Keratinocyte (primary cell): ENCODE measurements at places on chromosomes 2 and 18. TPM values are rescaled to one million over a fixed set of nuclear protein-coding genes. Genes with fewer than 3 reads are reported as not detected.

DNA sequence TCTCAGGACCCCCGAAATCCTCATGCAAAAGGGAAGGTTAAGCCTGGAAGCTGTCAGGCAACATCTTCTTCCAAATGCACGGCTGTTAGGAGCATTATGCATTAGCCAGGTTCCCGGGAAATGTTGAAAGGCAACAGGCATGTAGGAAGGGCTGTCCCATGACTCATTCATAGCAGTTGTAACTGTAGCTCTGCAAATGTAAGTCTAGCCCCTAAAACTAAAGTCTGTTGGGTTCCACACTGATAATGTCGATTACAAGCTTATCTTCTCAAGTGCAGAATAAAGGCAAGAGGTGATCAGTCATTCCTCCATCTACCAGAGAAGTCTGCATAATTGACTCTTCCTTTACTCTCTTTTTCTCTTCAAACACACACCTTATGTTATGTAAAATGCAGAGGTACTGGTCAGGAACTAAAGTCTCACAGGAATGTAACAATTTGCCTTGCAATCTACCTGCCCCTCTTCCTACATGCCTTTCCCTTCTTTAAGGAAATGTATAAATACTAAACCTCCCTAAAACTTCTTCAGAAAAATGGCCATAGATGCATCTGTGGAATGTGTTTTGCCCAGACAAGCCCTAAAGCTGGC is 99.8 kb downstream of the AKAIN1 start:
- no peak for DNase-seq
- H3K36me3 ChIP-seq = no peaks in the 10 kb centered on the region
- no peak overlapping the region for H3K27ac ChIP-seq
- no peak overlapping the region for H3K4me3 ChIP-seq
- no peaks in the 10 kb centered on the region for H3K27me3 ChIP-seq

Gene NR4A2
- 0.15 to 4.5 TPM (median 3.0 TPM) in 3 replicates for polyA plus RNA-seq

GRCh38 chr2:25109822-25110221 is 58.6 kb downstream of the POMC start:
- no peaks in the 10 kb centered on the region for H3K36me3 ChIP-seq
- no peak overlapping the region for H3K27ac ChIP-seq
- H3K4me3 ChIP-seq = no peak overlapping the region
- H3K4me1 ChIP-seq = peaks cover 13% of the 10 kb centered on the region

Gene PLEKHM3
- 2.2 to 2.9 TPM (median 2.9 TPM) in 3 replicates for polyA plus RNA-seq

DNA sequence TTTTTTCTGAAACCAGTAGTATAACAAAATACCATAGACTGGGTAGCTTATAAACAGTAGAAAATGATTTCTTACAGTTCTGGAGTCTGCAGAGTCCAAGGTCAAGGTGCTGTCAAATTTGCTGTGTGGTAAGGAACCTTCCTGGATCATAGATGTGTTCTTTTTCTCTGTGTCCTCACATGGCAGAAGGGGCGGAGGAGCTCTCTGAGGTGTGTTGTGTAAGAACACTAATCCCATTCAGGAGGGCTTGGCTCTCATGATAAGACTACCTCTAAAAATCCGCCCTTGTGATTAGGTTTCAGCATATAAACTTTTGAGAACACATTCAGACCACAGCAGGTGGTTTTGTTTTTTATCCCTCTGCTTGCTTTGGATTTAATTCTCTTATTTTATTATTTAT is 25.7 kb downstream of the ANKRD62 start:
- no peaks in the 10 kb centered on the region for H3K4me1 ChIP-seq
- DNase-seq = no peak
- H3K27me3 ChIP-seq = no peaks in the 10 kb centered on the region
- H3K27ac ChIP-seq = no peak overlapping the region

Gene TUBA3E
- polyA plus RNA-seq = not detected in 3 replicates

GRCh38 chr2:157466764-157467163 is 22.9 kb upstream of the CYTIP start:
- H3K36me3 ChIP-seq = no peaks in the 10 kb centered on the region
- H3K4me1 ChIP-seq = no peaks in the 10 kb centered on the region
- H3K27ac ChIP-seq = no peak overlapping the region
- no peak overlapping the region for H3K4me3 ChIP-seq

GRCh38 chr18:75041586-75041985 is 167.4 kb downstream of the PTGR3 start:
- H3K4me1 ChIP-seq = no peaks in the 10 kb centered on the region
- no peaks in the 10 kb centered on the region for H3K27me3 ChIP-seq
- H3K36me3 ChIP-seq = no peaks in the 10 kb centered on the region
- H3K27ac ChIP-seq = no peak overlapping the region
- no peak for DNase-seq
- no peak overlapping the region for H3K4me3 ChIP-seq

DNA sequence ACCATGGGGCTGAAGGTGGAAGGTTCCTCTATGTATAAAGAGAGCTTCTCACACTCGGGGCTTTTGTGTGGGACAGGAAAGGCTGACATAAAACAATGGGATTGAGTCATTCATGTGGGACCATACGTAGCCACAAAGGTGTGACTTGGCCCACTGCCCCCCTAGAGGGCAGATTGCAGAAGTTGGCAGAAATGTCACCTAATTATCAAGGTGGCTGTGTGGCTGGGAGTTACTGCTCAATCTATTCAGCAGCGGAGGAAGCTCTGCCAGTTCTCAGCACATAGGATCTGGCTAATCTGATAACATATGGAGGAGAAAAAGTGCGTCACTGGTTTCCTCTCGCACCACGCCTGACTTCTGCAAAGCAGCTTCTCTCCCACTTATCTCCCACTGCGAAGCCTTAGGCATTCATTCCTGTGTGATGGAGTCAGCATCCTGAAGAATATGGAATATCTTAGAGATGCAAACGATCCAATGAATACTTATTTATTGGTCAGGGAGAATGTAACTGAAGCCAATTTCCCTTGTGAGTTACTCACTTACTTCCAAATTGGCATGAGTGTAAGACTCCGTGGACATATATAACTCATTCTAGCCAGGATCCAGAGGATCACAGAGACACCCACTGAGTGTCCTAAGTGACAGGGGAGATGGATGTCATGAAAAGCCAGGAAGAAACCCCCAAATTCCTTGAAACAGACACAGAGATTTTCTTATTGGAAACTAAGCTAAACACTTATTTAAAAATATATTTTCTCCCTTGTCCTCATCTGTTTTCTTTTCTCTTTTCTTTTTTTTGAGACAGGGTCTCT is 344.8 kb downstream of the TGIF1 start:
- no peaks in the 10 kb centered on the region for H3K27me3 ChIP-seq
- H3K4me3 ChIP-seq = no peak overlapping the region
- peaks cover 25% of the 10 kb centered on the region for H3K4me1 ChIP-seq
- peak; percentile 76 for DNase-seq
- peak overlapping the region; percentile 65 for H3K27ac ChIP-seq

GRCh38 chr2:133641497-133641896 is 73.2 kb upstream of the NCKAP5 start:
- H3K36me3 ChIP-seq = no peaks in the 10 kb centered on the region
- peak; percentile 97 for DNase-seq
- H3K4me3 ChIP-seq = peak overlapping the region; percentile 85
- H3K27ac ChIP-seq = peak overlapping the region; percentile 80
- H3K27me3 ChIP-seq = no peaks in the 10 kb centered on the region
- peaks cover 28% of the 10 kb centered on the region for H3K4me1 ChIP-seq

GRCh38 chr18:7415081-7415894 is 151.8 kb upstream of the PTPRM start:
- no peak overlapping the region for H3K4me3 ChIP-seq
- peak; percentile 26 for DNase-seq
- peak overlapping the region; percentile 51 for H3K27ac ChIP-seq
- H3K27me3 ChIP-seq = no peaks in the 10 kb centered on the region

DNA sequence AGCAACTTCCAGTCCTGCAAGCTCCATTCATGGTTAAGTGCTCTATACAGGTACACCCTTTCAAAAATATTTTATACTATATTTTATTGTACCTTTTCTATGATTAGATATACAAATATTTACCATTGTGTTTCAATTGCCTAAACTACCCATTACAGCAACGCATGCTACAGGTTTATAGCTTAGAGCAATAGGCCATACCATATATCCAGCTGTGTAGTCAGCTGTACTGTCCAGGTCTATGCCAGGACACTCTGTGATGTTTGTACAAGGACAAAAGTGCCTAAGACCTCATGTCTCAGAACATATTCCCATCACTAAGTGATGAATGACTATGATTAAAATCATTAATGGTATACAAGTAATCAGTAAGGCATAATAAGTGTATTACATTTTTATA is 368.7 kb downstream of the CMPK2 start:
- DNase-seq = no peak
- no peaks in the 10 kb centered on the region for H3K36me3 ChIP-seq
- H3K27me3 ChIP-seq = no peaks in the 10 kb centered on the region
- no peak overlapping the region for H3K4me3 ChIP-seq

GRCh38 chr2:67828066-67828465 is 234.7 kb downstream of the C1D start:
- H3K4me3 ChIP-seq = no peak overlapping the region
- H3K27me3 ChIP-seq = no peaks in the 10 kb centered on the region
- H3K4me1 ChIP-seq = peaks cover 5% of the 10 kb centered on the region
- DNase-seq = no peak
- no peaks in the 10 kb centered on the region for H3K36me3 ChIP-seq

Gene C1QL2
- not detected in 3 replicates for polyA plus RNA-seq

- H3K4me1 ChIP-seq = peaks cover 32% of the 10 kb centered on the region
- peak overlapping the region; percentile 59 for H3K4me3 ChIP-seq
- peak overlapping the region; percentile 95 for H3K27ac ChIP-seq
- peak; percentile 99 for DNase-seq
- H3K27me3 ChIP-seq = no peaks in the 10 kb centered on the region
Measured at GRCh38 chr2:112692495-112692911, 28.3 kb upstream of the NT5DC4 start.

Gene CRACDL
- 1.4 to 2.1 TPM (median 1.6 TPM) in 3 replicates for polyA plus RNA-seq

DNA sequence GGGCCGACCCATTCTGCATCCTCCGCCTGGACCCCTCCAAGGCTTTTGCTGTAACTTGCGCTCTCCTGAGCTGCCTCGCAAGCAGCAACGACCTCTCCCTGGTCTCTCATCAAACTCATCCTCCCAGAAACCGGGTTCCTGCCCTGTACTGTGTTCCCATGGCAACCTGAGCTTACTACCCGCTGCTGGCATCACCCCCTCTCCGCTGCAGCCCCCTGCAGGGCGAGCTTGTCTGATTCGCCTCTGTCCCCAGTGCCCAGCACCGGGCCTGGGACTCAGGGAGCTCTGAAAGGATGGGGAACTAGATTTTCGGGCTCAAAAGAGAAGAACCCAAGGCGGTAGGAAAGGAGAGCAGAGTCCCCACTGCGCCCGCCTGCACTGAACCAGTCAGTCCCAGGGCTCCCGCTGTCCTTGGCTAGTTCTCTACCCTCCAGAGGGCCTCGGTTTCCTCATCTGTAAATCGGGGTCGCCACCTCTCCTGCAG is 463 bp downstream of the HS1BP3 start:
- peaks cover 16% of the 10 kb centered on the region for H3K4me1 ChIP-seq
- no peaks in the 10 kb centered on the region for H3K27me3 ChIP-seq
- peaks cover under 1% of the 10 kb centered on the region for H3K36me3 ChIP-seq
- no peak for DNase-seq

DNA sequence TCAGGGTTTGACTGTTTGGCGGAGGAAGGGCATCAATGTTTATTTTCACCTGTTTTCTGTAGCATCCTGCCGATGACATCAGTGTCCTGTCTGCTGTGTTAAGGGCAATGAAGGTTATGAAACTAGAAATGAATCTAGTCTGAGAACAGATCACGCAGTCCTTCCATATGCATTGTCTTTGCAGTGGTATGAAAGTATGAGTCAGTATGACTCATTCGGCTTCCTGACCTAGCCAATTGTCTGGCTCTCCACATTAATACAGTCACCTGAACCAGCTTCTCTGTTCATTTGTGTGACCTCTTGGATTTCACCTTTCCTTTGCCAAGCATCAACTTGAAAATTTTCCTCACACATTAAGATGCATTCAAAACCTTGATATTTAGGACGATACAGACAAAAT is 353.8 kb downstream of the RND3 start:
- peak; percentile 92 for DNase-seq
- peak overlapping the region; percentile 59 for H3K27ac ChIP-seq
- H3K27me3 ChIP-seq = no peaks in the 10 kb centered on the region
- H3K4me1 ChIP-seq = peaks cover 42% of the 10 kb centered on the region

GRCh38 chr2:111226876-111227700 is 106.4 kb downstream of the BCL2L11 start:
- H3K36me3 ChIP-seq = no peaks in the 10 kb centered on the region
- no peak for DNase-seq
- no peak overlapping the region for H3K27ac ChIP-seq
- H3K4me3 ChIP-seq = peak overlapping the region; percentile 13
- peaks cover 19% of the 10 kb centered on the region for H3K4me1 ChIP-seq
- H3K27me3 ChIP-seq = no peaks in the 10 kb centered on the region

DNA sequence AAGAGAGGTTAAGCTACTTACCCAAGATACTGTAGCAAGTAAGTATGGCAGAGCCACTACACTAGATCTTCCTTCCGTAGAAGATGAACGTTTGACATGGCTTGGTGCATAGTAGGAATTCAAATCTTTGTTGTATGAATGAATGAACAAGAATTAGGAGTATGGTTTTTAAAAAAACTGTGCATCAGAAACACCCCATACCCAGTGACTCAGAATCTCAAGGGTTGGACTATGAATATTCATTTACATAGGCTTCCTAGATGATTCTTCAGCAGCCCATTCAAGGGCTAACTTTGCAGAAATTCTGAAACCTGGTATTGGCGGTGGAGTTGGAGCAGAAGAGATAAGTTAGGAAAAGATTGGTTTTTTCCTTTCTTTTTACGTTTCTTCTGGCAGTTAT is 5.4 kb downstream of the ACTR3 start:
- peaks cover 48% of the 10 kb centered on the region for H3K4me1 ChIP-seq
- DNase-seq = no peak
- H3K4me3 ChIP-seq = no peak overlapping the region
- H3K27me3 ChIP-seq = no peaks in the 10 kb centered on the region

Gene HAAO
- polyA plus RNA-seq = 0.05 to 0.08 TPM in 2 of 3 replicates, not detected in the other

Gene KCTD1
- polyA plus RNA-seq = 18.7 to 57.6 TPM (median 32.1 TPM) in 3 replicates

GRCh38 chr18:40995529-40995928 is 959.5 kb upstream of the PIK3C3 start:
- H3K4me3 ChIP-seq = no peak overlapping the region
- H3K27me3 ChIP-seq = no peaks in the 10 kb centered on the region
- DNase-seq = no peak
- no peaks in the 10 kb centered on the region for H3K4me1 ChIP-seq

DNA sequence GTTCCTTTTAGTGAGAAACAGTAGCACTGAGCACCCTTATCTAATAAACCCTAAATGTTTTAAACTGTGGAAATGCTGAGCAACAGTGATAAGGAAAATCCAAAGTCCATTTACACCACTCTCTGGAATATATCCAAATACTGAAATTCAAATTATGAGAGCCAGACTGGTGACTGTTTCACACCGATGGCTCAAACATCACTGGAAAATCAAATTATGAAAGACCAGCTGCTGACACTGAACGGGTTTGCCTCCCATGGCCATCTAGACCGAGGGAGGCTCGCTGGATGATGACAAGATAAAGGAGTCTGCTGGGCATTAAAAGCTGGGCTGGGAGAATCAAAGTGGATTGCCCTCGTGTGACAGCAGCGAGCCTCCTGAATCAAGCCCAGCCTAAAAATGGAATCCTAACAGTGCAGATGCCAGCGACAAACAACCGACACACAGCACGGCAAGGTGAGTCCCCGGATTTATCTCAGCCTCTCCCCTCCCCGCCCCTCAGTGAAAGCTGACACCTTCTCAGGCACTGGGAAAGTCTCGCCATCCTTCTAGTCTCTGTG is 30.3 kb downstream of the SERPINE2 start:
- peaks cover 17% of the 10 kb centered on the region for H3K4me1 ChIP-seq
- H3K4me3 ChIP-seq = no peak overlapping the region
- H3K27ac ChIP-seq = no peak overlapping the region
- peaks cover 13% of the 10 kb centered on the region for H3K36me3 ChIP-seq
- no peaks in the 10 kb centered on the region for H3K27me3 ChIP-seq
- DNase-seq = no peak

GRCh38 chr2:132438691-132439090 is 22.1 kb downstream of the GPR39 start:
- peak overlapping the region; percentile 96 for H3K27ac ChIP-seq
- no peaks in the 10 kb centered on the region for H3K36me3 ChIP-seq
- DNase-seq = peak; percentile 93
